ENCODE measurements at places on chromosomes 3 and 15.
A peak's percentile ranks its signal among the peaks of the same experiment; 100 is the strongest.

- peak; percentile 47 for DNase-seq
Observed at GRCh38 chr15:93087825-93088199, 1.2 kb downstream of the RGMA start.

- DNase-seq: no peak
Observed at GRCh38 chr15:52804526-52805081, 14.5 kb upstream of the ONECUT1 start.

DNA sequence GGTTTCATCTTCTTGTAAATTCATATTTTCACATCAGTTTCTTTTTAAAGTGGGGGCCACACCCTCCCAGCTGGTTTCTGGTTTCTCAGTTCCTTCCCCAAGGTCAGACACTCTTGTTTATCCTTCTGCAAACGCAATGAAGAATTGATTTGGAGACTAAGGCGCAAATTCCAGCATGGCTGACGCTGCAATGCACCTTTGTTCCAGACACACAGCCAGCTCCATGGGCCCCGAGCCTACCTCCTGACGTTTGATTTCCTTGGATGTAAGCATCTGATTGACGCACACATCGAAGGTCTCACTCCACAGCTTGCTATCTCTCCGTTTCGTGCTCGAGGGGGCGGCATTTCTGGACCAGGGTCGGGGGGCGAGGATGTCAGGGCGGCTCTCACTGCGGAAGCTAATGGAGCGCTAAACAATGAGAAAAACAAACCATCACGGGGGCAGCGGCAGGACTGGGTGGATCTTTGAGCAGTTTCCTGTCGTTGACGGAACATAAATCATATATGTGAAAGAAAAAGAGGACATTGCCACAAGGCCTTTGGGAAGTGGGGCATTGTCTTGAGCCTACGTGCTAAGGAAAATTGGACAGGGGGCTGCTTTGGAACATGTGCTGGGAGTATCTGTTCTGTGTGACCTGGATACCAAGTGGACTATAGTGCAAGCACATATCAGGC lies 46.9 kb downstream of the ARHGEF3 start:
- DNase-seq: no peak

DNA sequence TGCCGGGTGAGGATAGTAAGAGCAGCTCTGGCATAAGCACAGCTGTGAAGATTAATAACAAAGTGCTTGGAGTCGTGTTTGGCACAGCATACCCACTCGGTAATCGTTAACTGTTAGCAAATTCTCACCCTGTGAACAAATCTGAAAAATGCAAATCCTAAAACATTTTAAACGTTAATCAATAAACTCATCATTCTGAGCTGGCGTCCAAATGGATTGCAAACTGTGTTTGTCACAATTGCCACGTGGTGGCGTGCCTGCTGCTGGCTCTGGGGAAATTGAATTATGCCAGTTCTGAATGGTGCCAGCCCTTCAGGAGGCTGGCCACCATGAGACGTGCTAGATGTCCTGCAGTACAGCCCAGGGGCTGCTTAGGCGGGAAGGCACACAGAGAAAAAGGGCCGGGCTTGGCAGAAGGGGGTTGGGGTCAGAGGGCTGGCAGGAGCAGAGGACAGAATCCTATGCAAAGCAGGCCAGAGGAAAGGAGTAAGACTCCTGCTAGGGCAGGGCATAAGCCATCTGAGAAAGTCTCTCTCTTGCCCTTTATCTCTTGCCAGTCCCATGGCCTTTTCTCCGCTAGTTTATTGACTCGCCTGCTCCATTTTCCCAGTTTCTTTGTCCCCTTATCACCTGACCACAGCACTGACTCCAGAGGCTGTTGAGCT lies 22.1 kb upstream of the POLG start:
- no peak for DNase-seq

GRCh38 chr15:77659350-77660321 lies 26.9 kb upstream of the LINGO1 start:
- peak; percentile 36 for DNase-seq

DNA sequence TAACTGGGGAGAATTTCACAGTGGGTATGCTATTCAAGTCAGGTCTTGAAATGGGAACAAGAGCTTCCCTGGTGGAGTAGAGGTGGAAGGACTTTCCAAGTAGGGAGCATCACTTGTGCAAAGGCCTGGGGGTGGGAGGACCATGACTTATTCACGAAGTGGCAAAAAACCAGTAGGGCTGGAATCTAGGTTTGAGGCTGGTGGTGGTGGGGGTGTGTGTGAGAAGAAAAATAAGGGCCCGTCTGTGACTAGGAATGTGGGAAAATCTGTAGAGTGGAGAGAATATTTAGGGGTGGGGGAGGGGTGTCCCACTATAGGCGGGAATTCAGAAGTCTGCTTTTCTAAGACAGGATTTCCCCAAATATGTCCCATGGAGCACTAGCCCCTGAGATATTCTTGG lies 271.9 kb upstream of the TBL1XR1 start:
- no peak for DNase-seq

- DNase-seq: no peak
Observed at GRCh38 chr15:47794252-47794914, 77.1 kb downstream of the SEMA6D start.

DNA sequence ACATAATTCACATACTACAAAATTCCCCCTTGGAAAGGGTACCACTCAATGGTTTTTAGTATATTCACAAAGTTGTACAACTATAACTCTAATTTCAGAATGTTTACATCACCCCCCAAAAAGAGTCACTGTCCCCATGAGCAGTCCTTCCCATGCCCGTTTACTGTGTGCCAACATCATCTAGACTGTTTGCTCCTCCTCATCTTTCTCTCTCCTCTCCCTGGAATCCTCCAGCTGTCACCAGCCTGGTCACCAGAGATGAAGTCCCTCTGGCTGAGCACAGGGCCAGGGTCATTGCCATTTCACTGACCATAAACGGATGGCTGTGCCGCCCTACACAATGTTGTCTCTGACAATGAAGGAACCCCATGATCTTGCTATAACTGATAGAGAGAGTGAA lies 45.2 kb downstream of the C2CD4B start:
- DNase-seq: no peak

DNA sequence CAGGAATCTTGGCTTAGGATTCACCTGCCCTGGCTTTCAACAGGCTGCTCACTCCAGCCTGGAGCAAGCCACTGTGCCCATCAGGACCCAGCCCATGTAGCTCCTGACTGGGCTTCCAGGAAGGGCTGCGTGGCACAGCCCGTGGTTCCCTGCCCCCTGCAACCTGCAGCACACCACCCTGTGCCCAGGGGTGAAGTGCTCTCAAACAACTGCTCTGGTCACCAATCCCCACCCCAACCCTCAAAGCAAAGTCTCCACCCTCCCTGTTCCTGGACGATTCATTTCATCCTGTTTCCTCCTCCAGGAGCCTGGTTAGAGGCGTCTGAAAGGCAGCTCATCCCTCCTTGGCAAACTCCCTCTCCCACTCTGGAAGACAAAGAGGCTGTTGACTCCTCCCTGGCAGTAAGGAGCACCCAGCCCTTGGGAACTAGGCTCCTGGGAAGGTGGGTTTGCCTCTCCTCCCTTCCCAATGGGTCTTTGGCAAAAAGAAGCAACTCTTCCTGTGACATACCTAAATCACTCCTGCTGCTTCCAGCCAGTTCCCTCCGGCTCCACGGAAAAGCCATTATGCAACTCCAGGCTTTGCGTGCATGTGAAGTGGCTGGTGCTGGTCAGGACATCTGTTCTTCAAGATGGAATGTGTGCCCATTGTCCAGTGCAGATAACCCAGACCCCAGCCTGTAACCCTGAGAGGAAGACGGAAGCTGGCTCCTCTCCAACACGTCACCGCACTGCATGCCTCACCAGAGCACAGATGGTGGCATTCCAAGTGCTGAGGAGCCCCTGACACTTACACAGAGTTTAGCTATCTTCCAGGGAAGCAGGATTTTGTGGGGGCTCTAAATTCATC lies 29.1 kb upstream of the VIPR1 start:
- no peak for DNase-seq

DNA sequence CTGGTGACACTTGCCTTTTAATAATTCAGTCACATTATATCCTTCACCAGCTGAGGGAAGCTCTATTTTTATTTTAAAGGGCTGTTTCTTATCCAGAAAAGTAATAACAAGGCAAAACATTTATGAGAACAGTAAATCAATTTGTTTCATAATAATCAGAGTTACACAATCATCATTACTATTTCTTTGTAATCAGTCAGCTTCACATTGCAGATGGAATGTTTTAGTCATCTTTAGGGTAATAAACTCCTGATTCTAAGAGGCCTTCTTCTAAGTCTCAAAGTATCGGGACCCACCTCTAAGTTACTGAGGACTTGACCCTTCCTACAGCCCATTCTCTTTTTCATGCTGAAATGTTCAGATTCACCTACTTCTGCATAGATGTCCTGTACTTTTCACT lies 298.3 kb upstream of the TGFBR2 start:
- DNase-seq: no peak

DNA sequence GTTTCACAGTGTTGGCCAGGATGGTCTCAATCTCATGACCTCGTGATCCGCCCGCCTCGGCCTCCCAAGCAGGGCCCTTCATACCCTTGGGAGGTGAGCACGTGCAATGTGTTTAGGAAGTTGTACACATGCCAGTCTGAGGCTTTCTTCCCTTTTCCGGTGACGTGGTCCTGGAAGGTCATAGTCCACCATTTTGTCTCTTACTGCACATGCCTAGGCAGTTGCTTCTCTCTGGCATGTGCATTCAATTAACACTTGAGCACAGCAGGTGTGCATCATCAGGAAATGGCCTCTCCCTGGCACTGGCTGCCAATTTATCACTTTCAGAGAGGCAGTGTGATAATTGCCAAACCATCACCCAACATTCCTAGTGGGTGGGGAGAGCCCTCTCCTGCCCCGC lies 21.7 kb upstream of the SELENOK start:
- DNase-seq: no peak

DNA sequence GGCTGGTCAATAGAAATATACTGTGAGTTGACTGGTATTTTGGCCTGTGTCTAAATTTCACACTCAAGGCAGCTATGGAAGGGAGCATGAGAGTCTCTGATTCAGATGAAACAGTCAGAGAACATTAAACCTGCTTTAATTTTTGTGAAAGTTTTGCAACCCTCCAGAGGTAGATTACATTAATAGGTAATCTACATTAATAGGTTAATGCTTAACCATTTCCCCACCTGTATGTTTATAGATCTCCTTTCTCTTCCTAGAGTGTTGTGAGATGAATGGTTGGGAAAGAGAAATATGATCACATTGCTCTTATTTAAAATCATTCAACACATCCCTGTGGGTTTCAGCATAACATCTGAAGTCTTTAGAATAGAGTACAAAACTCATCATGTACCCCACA lies 586.9 kb upstream of the DPPA4 start:
- no peak for DNase-seq

GRCh38 chr3:193391902-193392301 lies 13.3 kb upstream of the ATP13A5 start:
- no peak for DNase-seq

DNA sequence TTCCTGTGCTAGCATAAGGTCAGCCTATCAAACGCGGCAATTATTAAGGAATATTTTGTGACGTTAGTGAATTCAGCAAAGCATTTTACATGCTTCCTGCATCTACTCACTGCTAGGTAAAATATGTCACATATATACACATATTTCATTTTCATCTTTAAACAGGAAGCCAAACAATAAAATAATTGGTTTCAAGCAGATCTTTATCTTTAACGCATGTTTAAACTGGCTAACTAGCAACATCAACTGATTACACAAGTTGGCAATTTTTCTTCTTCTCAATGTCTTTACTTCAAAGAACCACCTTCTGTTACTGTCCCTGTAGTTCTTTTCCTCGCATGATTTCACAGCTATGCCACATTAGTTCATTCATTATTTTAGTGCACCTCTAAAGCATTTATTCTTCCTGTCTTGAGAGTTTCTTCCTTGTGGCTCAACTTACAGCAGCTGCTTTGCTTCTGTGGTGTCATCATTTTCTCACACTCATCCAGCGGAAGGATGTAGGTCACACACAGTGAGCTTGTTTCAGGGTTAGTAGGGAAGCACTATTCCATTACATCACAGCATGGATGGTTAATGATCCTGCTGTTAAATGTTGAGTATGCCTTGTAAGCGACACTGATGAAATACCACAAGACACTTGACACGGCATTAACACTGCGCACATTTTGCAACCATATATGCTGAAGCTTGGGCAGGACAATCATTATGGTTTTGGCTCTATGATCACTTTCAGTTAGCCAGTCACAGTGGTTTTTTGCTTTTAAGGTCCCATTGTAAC lies 2.3 kb upstream of the BCHE start:
- no peak for DNase-seq

DNA sequence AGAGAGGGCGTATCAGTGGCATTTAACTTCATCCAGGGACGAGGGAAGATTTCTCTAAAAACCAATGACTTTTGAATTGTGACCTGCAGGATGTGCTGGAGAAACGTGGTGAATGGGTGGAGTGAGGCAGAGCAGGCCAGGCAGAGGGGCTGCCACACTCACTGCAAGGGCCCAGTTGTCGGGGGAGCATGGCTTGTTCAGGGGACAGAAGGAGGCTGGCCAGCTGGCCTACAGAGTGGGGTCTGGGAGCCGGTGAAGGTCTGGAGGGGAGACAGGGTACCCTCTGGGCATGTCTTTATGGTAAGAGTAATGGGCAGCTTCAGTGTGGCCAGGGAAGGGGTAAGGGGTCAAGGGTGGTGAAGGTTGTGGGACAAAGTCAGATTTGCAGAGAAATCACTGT lies 225.2 kb upstream of the RGMA start:
- DNase-seq: no peak

- no peak for DNase-seq
Observed at GRCh38 chr3:46930166-46930944, 46.2 kb downstream of the CCDC12 start.

- no peak for DNase-seq
Observed at GRCh38 chr3:50423543-50423942, 64.2 kb upstream of the TMEM115 start.

DNA sequence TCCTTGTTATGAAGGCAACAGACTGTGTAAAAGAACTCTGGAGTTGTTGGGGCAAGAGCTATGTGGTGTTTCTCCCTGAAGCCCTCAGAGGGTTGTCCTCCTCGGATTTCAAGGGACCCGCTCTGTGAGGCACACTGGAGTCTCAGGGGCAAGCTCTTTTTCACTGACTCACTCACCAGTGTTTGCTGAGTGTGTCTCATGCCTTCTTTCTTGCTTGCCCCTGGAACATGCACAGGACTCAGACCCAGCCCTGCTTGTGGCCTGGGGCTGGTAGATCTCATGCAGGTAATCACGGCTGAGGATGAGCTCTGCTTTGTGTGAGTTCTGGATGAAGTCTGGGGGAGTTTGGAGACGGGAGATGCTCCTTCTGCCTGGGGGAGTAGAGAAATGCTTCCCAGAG lies 93.7 kb downstream of the CACNA1D start:
- DNase-seq: no peak

DNA sequence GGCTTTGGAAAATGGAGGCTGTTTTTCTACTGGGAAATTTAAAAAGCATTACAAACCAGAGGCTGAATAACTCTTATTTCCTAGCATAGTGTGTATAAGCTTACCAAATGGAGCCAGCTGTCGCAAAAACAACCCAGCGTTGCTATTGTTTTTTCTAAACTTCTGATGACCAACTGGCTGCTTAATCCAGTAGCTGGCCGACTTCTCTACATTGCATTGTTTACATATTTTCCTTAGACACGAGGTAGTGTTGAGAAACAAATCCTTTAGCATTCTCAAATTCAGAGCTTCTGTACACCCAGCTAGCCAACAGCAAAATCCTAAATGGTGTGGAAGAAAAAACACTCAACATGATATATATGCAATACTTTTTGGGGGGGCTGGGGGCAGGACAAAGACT lies 161.0 kb upstream of the ADAMTS9 start:
- DNase-seq: no peak

GRCh38 chr3:30681649-30682211 lies 75.3 kb downstream of the TGFBR2 start:
- no peak for DNase-seq

- no peak for DNase-seq
Observed at GRCh38 chr15:47857776-47858167, 140.5 kb downstream of the SEMA6D start.

GRCh38 chr15:50180091-50180490 lies 1.9 kb upstream of the SLC27A2 start:
- no peak for DNase-seq
